ENCODE measurements at places on chromosomes 5 and 9.

DNA sequence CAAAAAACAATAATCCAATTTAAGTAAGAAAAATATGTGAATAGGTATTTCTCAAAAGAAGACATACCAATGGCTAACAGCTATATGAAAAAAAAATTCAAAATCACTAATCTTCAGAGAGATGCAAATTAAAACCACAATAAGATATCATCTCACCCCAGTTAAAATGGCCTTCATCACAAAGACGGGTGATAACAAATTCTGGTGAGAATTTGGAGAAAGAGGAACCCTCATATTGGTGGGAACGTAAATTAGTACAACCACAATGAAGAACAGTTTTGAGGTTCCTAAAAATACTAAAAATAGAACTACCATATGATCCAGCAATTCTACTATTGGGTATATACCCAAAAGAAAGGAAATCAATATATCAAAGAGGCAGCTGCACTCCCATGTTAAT is 94.3 kb downstream of the TMEM167A start:
- no peak for DNase-seq

DNA sequence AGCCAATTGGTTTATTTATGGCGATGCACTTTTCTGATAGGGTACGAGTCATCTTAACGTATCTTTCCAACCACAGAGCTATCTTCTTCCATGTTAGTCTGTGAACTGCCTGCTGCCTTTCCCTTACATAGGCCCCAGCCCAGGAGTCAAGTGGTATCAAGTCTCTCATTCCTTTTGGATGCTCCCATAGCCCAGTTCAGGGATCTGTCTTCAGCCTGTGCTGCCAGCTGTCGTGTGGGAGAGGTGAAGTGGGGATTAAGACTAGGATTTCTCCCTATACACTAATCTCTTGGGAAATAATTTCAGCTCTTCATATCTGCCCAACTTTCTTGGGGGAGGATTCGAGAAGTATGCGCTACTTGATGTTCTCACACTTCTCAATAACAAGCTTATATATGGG is 475.7 kb downstream of the EBF1 start:
- DNase-seq: no peak

- no peak for DNase-seq
These were observed 283.0 kb downstream of the CEMIP2 start for GRCh38 chr9:71485326-71485725.

- no peak for DNase-seq
These were observed 94.5 kb upstream of the LIFR start for GRCh38 chr5:38650946-38651345.

- DNase-seq: no peak
These were observed 62.1 kb downstream of the CEMIP2 start for GRCh38 chr9:71706176-71706575.

GRCh38 chr5:73528248-73528647 is 30.0 kb downstream of the BTF3 start:
- no peak for DNase-seq

GRCh38 chr5:34578962-34579361 is 77.2 kb upstream of the RAI14 start:
- no peak for DNase-seq

GRCh38 chr5:173435447-173435846 is 107.2 kb upstream of the STC2 start:
- no peak for DNase-seq

- DNase-seq: no peak
These were observed 281.7 kb downstream of the PARP8 start for GRCh38 chr5:50947906-50948683.

DNA sequence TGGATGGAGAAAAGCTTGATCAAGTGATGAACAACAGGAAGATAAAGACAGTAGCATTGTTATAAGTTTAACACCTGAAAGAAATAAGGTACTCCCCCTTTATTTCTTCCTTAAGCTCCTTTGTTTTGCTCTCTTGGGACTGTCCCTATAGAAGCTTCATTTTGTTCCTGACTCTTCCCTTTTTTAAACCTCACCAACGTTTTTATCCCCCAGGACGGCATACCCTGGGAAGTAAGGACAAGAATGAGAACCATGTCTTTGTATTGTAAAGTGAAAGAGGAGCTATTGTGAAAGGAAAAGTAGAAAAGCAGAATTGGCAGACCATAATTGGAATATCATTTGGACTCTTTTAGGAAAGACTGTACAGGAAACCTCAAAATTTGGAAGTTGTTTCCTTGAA is 1368.6 kb upstream of the C9orf72 start:
- no peak for DNase-seq

DNA sequence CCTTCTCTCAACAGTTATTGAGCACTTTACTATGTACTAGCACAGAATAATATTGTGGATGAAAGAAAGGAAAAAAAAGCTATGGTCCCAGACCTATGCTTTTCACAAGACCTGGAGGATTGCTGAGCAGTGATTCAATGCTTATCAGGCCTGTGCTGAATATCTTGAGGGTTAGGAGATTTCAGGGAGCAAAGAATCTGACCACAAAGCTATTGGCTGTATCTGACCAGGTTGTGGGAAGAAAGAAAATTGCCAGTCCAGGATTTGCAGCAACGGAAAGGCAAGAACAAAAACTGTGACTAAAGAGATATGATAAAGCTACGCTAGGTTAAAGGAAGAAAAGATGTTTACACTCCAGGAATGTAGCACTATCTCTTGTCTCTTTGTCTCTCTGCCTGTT is 14.9 kb upstream of the MACIR start:
- no peak for DNase-seq

DNA sequence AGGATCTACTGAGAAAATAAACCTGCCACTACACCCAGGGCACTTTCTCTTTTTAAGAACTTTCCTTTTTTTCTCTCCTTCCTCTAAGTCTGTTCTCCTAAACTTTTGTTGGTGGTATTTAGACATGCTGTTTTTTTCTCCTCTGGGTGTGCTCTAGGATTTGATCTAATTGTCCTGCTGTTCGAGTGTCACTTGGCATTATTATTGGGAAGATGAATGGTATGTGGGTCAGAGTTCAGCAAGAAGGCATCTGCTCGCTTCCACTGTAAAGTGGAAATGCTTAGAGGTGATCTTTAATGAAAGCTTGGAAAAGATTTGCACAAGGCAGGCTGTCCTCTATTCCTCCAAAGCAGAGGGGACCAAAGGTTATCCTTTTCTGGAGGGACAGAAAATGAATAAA is 1.3 kb upstream of the PLPPR1 start:
- no peak for DNase-seq

DNA sequence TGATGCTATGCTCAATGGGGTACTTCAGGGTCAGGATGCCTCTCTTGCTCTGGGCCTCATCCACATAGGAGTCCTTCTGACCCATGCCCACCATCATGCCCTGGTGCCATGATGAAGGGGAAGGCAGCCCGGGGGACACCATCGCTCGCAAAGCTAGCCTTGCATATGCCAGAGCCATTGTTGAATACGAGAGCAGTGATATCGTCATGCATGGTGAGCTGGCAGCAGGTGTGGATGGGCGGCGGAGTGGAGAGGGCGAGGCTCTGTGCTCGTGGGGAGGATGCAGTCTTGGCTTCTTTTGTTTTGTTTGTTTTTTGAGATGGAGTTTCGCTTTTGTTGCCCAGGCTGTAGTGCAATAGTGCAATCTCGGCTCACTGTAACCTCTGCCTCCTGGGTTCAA is 17.2 kb upstream of the SPZ1 start:
- no peak for DNase-seq

DNA sequence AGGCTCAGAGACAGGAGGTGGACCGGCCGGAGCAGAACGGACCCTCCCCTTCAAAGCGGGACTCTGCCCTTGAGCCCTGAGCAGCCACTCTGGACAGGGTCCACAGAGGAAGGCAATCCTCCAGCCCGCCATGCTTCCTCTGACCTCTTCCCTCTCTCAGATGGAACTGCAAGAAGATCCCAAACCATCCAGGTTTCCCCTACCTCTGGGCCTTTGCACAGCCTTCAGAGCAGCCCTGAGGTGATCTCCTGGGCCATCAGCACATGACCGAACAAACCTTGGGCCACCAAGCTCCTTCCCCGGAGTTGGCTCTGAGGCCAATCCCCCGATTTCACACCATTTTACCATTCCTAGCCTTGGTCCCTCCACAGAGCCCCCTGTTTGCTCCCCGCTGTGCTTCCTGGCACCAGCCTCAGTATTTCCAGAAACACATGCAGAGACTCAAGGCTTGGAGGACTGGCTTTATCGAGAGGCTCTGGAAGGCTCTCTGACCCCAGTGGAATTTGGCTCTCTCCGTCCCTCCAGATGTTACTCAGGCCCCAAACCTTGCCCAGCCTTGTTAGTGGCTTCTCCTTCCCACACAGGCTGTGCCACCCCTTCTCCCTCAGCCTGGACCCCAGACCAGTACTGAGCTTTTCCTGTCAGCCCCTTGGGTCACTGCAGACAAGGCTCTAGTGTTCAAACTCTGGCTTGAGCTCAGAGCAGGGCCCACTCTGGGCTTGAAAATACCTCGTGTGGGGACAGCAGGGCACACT is 48.6 kb upstream of the KCNMB1 start:
- no peak for DNase-seq

DNA sequence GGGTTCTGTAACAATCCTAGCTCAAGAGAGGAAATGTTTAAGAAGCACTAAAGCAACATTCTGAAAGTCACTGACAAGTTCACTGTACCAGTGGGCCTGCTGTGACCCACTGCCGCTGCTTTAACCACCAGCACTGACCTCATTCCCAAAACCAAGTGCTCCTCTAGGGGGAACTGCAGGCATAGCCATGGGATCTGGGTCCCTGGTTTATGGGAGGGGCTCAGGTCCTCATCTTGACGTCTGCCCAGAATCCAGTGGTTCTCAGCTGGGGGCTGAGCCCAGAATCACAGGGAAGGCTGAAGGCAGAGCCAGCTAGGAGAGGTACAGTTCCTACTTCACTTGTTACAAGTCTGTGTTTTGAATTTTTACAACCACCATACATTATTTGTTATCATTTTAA is 36.1 kb upstream of the SLC2A8 start:
- no peak for DNase-seq

- no peak for DNase-seq
These were observed 59.1 kb downstream of the ABCA1 start for GRCh38 chr9:104868687-104869404.

DNA sequence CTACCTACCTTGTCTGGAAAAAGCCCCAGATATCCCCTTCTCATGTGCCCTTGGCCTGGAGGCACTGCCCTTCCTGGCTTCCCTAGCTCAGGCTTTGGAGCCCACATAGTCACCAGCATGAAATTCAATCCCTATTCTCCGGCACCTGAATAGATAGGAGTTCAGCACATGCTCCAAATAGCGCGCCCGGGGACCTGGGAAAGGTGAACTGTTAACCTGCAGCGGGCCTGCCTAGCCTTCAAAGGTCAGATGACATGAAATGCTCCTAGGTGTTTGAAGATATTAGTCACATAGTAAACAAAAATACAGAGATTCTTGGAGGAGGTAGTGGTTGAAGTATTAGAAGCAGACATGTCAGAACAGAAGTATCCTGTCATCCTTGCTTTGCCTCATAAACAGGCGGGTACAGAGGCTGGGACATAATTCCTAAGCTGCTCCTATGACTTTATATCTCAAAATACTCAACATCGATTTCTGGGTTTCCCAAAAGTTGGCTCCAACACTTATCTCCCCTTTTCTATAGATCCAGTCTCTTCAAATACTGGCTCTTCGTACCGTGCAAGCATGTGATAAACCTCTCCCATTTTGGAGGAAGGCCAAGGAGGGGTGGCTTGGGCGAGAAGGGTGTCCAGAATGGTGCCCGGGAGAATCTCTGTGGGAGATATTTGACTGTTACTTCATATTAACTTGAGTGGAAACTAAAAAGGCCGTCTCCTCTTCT is 88.0 kb upstream of the ANKH start:
- DNase-seq: no peak

DNA sequence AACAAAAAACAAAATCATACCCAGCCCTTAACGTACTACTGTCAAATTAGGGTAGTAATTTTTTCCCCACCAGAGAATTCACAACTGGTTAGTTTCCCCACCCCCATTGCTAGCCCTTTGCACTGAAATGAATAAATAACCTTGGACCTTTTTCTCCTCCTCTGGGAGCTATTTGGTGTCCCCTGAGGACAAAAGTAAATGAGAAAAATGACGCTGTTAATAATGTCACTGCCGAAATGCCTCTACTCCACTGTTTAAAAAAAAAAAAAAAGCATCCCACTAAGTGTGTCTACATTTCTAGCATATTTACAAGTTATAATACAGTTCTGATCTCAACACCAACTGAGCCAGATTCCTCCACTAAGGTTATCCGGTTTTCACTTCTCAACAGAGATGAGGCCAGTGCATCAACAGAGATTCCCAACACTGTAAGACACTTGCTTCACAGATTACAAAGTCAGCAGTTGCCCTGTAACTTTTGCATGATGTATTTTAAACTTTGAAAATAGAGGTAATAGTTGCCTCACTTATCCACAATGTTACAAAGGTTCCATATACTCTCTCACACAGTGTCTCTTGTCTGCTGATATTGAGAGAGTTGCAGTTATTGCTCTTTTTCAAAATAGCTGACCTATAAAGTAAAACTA is 5.1 kb upstream of the NFIB start:
- DNase-seq: no peak

DNA sequence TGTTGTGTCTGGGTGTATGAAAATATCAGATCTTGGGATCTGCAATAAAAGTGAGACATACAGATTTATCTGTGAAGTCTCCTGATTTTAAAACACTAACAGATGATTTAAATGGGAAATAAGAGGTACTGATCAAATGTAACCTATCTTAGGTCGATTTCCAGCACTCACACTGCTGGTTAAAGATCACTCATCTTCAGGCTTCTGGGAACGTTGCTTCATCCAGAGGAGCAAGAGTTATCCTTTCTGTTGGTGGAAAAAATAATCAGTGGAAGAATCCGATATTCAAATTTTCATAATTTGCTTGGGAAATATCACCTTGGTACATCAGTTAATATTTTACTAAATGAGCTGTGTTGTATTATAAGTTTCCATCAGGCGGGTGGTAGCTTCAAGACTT is 876.8 kb upstream of the WWC1 start:
- no peak for DNase-seq

GRCh38 chr5:107744418-107745330 is 73.9 kb upstream of the EFNA5 start:
- no peak for DNase-seq

DNA sequence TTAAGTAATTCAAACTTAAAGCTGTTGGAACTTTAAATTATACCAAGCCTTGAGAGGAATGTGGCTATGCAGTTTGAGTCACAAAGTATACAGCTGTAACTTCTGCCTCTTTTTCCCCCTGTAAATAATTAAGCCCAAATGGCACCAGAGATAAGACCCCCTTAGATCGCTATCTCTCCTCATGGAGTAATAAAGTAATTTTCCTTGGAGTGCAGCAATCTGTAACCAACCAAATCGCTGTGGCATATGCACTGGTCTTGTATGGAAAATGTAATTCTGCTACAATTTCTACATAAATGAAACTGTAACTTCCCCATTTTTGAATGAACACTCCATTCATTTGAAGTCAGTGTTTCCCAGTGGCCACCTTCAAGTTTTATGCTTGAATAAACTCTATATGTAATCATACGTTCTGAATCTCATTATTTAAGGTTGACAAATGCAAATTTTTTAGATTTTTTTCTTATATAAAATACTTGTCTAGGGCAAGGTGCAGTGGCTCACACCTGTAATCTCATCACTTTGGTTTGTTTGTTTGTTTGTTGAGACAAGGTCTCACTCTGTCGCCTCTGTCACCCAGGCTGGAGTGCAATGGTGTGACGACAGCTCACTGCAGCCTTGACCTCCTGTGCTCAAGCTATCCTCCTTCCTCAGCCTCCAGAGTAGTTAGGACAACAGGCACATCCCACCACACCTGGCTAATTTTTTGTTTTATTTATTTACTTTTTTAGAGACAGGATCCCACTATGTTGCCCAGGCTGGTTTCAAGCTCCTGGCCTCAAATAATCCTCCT is 12.3 kb downstream of the SUSD1 start:
- no peak for DNase-seq

GRCh38 chr9:31188496-31188895 is 1195.9 kb upstream of the ACO1 start:
- DNase-seq: no peak

Data from activated CD4-positive, CD25-positive, alpha-beta regulatory T cell (primary cell).